ENCODE measurements at places on chromosomes 5 and 9.

- DNase-seq = peak; percentile 30
These were observed 3.7 kb upstream of the SLC9A3 start for GRCh38 chr5:527646-528628.

DNA sequence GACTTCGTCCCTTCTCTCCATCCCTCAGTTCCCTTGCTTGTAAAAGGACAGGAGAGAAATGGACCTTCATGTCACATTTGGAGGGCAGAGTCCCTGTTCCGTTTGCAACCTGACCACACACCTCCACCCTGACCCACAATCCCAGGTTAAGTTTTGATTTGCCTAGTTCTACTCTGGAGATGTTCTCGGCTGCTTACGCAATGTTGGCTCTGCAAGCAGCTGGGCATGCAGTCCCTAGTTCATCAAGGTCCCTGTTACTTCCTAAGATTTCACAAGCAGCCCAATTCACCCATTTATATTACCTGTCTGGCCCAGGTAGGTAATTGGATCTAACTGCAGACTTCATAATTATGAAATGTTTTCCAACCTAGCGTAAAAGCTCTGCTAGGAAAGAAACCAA lies 28.8 kb downstream of the SLIT3 start:
- no peak for DNase-seq

GRCh38 chr5:40796487-40796889 lies 1.7 kb downstream of the PRKAA1 start:
- no peak for DNase-seq

DNA sequence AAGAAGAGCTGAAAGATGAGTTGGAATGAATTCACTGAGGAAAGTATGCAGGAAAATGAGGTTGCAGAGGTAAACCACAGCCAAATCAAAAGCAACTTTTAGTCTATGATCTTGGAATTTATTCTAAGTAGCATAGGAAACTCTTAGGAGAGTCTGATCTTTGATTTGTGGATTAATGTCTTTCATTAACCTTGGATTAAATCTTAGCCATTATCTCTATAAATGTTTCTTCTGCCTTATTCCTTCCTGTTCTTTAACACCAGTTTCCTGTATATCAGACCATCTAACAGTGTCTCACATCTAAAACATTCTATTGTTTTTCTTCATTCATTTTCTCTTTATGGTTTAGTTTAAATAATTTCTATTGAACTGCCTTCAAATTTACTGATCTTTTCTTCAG lies 187.2 kb upstream of the ANKRD55 start:
- DNase-seq = no peak

DNA sequence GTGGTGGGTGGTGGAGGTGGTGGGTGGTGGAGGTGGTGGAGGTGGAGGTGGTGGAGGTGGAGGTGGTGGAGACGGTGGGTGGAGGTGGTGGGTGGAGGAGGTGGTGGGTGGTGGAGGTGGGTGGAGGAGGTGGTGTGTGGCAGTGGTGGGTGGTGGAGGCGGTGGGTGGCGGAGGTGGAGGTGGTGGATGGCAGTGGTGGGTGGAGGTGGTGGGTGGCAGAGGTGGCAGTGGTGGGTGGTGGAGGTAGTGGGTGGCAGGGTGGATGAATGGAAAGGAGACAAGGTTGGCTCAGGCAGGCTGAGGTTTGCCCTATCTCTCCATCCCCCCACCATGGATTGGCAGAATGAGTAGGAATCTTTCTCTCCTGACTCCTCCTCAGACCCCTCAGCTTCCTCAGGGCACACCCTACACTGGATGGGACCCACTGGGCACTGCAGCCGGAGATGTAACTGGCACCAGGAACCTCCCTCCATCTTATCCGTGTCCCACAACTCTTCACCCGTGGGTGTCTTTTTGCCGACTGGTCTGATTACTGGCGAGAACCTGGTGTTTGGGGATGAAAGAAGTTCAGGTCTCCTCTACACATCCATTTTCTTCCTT lies 166.3 kb downstream of the C9orf50 start:
- no peak for DNase-seq

DNA sequence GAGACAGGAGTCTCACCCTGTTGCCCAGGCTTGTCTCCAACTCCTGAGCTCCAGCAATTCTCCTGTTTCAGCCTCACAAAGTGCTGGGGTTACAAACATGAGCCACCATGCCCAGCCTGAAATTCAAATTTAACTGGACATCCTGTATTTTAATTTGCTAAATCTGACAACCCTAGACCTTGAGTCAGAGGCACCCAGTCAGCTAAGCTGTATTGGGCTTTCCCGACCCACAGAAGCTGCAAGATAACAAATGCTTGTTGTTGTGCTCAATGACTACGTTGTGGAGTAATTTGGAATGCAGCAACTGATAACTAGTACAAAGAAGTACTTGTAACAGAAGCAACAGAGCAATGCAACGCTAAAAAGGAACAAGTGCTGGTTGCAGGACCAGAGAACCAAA lies 533.1 kb downstream of the NTRK2 start:
- DNase-seq = no peak

DNA sequence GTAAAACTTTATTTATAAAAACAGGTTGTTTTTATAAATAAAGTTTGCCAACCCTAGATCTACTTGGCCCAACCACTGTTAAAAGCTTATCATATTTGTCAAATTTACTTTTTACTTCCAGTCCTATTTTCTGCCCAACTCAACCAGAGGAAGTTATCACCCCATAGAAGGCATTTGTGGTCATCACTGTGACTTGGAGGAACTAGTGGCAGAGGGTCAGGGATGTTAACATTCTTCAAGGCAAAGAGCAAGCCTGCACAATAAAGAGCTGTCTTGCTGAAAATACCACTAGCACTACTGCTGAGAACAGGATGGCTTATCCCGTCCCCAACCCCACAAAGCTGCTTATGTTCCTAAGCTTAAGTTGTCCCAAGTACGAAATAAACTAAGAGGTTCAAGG lies 22.3 kb downstream of the TTC33 start:
- DNase-seq = no peak

DNA sequence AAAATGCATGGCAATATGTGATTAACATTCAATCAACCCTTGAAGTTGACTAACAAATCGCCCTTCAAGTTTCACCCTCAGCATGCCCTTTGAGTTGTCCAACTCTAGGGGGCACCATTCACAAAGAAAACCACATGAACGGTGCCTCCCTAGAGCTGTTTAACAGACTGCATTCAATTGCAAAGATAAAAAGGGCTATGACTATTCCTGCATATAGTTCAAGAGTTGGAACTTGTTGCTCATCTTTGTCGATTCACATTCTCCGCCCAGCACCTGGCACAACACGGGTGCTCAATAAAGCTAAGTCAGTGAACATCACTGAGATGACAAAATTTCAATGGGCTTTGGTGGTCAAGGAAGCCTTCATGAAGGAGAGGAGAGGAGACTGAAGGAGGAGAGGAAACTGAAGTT lies 69.6 kb upstream of the SLC30A5 start:
- DNase-seq = no peak

DNA sequence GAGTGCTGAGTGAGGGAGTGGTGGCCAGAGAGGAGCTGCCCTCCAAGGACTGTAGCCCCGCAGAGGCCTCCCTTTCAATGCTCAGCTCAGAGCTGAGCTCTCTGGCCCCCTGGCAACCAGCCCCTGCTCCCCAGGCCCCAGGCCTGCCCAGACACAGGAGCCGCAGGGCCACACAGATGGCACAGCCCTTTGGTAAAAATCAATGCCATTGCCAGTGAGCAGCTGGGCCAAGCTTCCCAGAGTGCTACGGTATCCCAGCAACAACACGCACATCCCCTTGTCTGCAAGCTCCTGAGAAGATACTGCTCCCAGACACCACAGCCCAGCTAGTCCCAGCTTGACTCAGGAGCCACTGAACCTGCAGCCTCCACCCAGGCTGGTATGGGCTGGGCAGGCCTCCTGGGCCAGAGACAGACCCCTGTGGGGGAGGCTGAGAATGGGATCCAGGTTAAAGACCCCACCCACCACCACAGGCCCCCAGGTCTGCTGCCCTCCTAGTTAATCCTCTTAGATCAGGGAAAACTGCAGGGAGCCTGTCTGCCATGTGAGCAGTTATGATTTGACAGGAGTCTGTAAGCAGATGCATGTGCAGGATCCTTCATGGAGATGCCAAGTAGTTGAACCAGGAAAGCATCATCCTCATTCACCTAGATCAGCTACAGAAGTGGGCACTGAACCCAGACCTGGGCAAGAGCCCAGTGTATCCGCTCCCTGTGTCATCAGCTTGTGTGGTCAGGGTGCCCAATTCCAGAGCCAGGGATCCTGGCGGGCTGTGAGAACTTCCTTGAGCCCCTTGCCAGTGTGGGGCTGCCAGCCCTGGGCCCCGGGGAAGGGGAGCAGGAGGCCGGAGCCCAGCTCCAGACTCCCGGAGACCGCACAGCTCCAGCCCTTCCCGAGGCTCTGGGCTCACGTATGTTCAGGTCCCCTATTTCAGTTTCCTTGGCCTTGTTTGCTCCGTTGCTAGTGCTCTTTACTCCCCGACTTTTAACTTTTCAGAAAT lies 26.7 kb upstream of the ADAMTS2 start:
- no peak for DNase-seq

- no peak for DNase-seq
These were observed 15.6 kb upstream of the DCP2 start for GRCh38 chr5:112960863-112961504.

DNA sequence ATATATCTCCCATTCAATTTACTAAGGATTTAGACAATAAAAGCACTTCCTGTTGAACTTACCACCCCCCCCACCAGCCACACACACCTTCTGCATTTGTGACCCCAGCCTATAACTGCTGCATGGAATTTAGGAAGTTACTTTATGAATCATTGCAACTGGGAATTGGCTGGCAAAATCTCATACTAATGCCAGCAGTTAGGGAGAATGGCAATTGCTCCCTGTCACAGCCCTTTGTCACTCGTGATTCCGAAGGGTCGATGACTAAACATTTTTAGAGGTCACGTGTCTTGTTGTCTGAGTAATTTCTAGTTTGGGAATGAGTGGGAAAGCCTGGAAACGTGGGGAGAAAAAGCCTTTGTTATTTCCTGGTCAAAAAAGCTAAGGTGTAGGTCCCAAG lies 46.6 kb upstream of the PCA3 start:
- DNase-seq = no peak

- DNase-seq = no peak
These were observed 284.0 kb downstream of the DRD1 start for GRCh38 chr5:175159956-175160355.

GRCh38 chr9:35195683-35196082 lies 33.9 kb downstream of the UNC13B start:
- DNase-seq = no peak

GRCh38 chr9:81621785-81622259 lies 67.5 kb downstream of the TLE1 start:
- DNase-seq = no peak

GRCh38 chr9:33737811-33738606 lies 57.4 kb upstream of the PRSS3 start:
- no peak for DNase-seq

DNA sequence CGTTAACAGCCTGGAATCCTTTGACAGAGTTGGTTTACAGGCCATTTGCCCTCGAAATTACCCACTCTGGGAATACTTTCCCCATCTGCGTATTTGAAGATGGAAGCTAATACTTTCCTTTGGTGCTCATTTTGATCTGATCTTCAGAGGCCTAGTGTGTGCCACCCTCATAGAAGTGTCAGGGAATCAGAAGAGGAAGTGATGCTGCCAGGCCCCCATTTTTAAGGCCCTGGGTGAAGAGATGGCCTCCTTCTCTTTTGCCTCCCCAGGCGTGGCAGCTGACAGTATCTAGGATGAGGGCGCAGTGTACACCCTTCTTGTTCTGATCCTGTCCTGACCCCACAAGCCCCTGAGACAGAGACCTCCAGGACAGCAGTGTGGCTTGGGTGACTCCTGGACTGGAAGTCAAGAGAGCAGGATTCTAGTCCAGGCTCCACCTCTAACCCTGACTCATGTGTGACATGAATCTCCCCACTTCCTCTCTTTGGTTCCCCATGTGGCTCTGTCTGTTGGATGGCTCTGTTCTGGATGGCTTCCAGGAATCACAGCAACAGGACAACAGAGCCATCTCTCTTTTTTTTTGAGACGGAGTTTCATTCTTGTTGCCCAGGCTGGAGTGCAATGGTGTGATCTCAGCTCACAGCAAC lies 27.8 kb downstream of the CSF1R start:
- no peak for DNase-seq

DNA sequence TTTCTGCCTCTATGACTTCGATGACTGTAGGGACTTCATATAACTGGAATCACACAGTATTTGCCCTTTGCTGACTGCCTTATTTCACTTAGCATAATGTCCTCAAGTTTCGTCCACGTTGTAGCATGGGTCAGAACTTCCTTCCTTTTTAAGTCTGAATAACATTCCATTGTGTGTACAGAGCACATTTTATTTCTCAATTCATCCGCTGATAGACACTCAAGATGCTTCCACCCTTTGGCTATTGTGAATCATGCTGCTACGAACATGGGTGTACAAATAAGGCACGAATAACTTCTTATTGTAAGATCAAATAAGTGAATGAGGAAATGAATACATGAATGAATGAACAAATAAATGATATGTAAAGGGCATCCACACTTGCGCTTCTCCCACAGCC lies 13.0 kb downstream of the BARX1 start:
- no peak for DNase-seq

DNA sequence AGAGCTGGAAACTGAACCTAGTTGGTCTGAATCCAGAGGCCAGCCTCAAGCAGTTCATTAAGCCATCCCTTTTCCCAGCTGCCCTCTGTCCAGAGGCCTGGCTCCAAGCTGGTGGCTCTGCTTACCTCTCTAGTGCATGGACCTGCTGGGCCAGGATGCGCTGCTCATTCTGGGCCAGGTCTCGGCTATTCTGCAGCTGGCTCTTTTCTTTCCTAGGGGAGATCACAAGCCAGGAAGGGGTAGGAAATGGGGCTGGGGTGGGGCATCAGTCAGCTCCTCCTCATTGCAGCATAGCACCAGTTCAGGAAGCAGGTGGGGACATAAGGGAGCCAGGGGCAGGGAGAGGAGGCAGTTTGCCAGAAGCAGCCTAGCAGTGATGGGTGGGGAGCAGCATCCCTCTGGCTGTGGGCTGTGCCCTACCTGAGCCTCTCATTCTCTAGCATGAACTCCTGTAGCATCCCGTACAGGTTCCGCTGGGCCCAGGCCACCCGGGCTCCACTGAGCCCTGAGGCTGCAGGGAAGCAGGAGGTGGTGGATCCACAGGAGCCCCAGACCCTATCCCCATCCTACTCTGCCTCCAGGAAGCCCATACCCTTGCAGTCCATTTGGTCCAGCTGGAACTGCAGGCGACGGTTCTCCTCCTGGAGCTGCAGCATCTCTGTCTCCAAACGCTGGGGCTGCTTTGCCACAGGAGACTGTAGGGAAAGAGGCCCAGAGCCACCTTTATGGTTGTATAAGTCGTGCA lies 5.2 kb downstream of the KIF12 start:
- DNase-seq = no peak

- DNase-seq = no peak
These were observed 16.1 kb downstream of the CKMT2 start for GRCh38 chr5:81249240-81249639.

DNA sequence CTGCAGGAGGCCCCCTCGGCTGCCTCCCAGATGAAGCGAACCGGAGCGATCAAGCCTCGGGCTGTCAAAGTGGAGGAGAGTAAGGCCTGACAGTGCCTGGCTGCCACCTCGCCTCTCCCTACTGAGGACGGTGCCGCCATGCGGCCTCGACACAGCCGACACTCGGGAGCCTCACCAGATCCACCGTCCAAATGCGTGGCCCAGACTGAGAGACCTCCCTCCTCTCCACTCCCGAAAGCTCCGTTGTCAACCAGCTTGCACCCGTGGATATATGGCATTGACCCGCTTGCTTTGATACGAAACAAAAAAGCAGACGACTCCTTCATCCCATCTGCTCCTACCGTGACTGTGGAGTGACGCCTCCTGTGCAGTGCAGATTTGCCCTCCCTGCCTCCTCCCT lies 6.9 kb upstream of the POMT1 start:
- DNase-seq = no peak

- DNase-seq = no peak
These were observed 69.9 kb downstream of the LRSAM1 start for GRCh38 chr9:127520941-127521918.

- DNase-seq = no peak
These were observed 6.9 kb downstream of the YTHDC2 start for GRCh38 chr5:113520429-113520828.
